ENCODE measurements at places on chromosomes 7 and 10. TPM values are rescaled to one million over a fixed set of nuclear protein-coding genes. Genes with fewer than 3 reads are reported as not detected.
A peak's percentile ranks its signal among the peaks of the same experiment; 100 is the strongest.

DNA sequence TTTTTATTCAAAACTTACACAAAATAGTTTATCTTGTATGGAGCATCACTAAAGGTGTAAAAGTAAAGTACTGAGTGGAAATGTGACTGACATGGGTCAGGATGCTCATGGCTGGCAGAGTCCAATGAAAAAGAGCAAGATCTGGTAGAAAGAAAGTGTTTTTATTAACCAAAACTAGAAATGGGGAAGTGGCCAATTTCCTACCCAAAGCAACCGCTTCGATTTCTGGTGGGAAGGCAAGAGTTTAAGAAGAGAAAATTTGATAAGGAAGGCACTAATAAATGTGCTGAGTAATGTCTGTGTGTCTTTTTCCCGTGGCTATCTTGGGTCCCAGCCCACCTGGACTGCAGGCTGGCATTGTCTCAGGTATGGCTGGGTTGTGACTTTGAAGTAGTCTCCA lies 277.7 kb downstream of the ANKRD7 start:
- no peaks in the 10 kb centered on the region for H3K27me3 ChIP-seq
- no peaks in the 10 kb centered on the region for H3K4me1 ChIP-seq
- H3K27ac ChIP-seq: no peak overlapping the region
- DNase-seq: no peak
- no peak overlapping the region for H3K4me3 ChIP-seq

- H3K36me3 ChIP-seq: no peaks in the 10 kb centered on the region
- H3K27ac ChIP-seq: no peak overlapping the region
- no peaks in the 10 kb centered on the region for H3K4me1 ChIP-seq
- no peak overlapping the region for H3K4me3 ChIP-seq
- DNase-seq: no peak
- no peaks in the 10 kb centered on the region for H3K27me3 ChIP-seq
Measured at GRCh38 chr7:153320005-153320404, 560.5 kb downstream of the ACTR3B start.

- H3K36me3 ChIP-seq: peaks cover 18% of the 10 kb centered on the region
- H3K4me3 ChIP-seq: peak overlapping the region; percentile 99
- no peak for DNase-seq
- no peaks in the 10 kb centered on the region for H3K27me3 ChIP-seq
- H3K27ac ChIP-seq: no peak overlapping the region
- H3K4me1 ChIP-seq: peaks cover 61% of the 10 kb centered on the region
Measured at GRCh38 chr7:50309721-50310120, 5.2 kb downstream of the IKZF1 start.

DNA sequence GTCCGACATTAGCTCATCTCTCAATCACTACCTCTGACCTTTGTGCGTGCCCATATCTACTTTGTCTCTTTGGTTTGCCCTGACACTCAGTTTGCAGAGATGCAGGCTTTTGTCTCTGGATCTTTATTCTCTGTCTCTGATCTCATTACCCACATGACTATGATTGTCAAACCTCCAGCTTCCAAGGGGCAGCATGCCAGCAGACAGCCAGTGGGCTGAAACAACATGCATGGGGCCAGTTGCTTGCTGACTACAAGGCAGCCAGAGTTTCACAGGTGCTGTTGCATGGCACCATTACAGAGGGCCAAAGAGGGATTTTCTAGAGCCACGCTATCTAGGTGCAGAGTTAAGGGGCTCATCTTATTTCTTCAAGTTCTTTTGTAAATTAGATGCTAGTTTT lies 146.2 kb downstream of the SPAG6 start:
- peaks cover 13% of the 10 kb centered on the region for H3K4me1 ChIP-seq
- H3K36me3 ChIP-seq: no peaks in the 10 kb centered on the region
- peaks cover 38% of the 10 kb centered on the region for H3K27me3 ChIP-seq
- no peak overlapping the region for H3K27ac ChIP-seq
- H3K4me3 ChIP-seq: no peak overlapping the region

- peaks cover 3% of the 10 kb centered on the region for H3K36me3 ChIP-seq
- peak overlapping the region; percentile 43 for H3K4me3 ChIP-seq
- peak overlapping the region; percentile 34 for H3K27ac ChIP-seq
- peaks cover 14% of the 10 kb centered on the region for H3K4me1 ChIP-seq
Measured at GRCh38 chr10:68348265-68348741, 15.6 kb upstream of the PBLD start.

DNA sequence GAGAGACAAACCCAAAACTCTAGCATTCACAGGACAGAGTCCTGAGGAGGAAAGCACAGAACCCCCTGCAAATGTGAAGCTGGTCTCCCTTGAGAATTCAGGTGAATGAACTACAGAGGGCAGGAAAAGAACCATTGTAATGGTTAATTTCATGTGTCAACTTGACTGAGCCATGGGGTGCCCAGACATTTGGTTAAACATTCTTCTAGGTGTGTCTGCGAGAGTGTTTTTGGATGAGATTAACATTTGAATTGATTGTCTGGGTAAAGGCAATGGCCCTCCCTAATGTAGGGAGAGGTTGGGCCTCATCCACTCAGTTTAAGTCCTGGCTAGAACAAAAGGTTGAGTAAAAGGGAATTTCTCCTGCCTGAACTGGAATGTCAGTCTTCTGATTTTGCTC lies 15.7 kb upstream of the CDK1 start:
- H3K36me3 ChIP-seq: peaks cover 3% of the 10 kb centered on the region
- H3K4me3 ChIP-seq: no peak overlapping the region
- peaks cover 2% of the 10 kb centered on the region for H3K4me1 ChIP-seq

GRCh38 chr7:2023877-2024566 lies 208.7 kb downstream of the MAD1L1 start:
- peaks cover 2% of the 10 kb centered on the region for H3K36me3 ChIP-seq
- no peak overlapping the region for H3K27ac ChIP-seq
- H3K27me3 ChIP-seq: no peaks in the 10 kb centered on the region
- peaks cover 13% of the 10 kb centered on the region for H3K4me1 ChIP-seq
- no peak for DNase-seq

GRCh38 chr7:119996634-119997033 lies 276.3 kb upstream of the KCND2 start:
- H3K4me3 ChIP-seq: no peak overlapping the region

DNA sequence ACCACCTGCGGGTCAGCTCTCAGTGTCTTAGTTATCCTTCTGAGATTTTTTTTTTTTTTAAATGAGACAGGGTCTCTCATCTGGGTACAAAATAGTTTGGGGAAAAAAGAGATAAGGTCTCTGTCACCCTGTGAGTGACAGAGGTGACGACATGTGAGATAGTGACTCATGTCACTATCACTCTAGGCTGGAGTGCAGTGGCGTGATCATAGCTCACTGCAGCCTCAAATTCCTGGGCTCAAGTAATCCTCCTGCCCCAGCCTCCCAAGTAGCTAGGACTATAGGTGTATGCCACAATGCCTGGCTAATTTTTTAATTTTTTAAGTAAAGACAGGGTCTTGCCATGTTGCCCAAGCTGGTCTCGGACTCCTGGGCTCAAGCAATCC lies 10.4 kb downstream of the BLVRA start:
- H3K4me1 ChIP-seq: peaks cover 31% of the 10 kb centered on the region
- no peak overlapping the region for H3K4me3 ChIP-seq
- no peak for DNase-seq
- H3K27ac ChIP-seq: no peak overlapping the region

DNA sequence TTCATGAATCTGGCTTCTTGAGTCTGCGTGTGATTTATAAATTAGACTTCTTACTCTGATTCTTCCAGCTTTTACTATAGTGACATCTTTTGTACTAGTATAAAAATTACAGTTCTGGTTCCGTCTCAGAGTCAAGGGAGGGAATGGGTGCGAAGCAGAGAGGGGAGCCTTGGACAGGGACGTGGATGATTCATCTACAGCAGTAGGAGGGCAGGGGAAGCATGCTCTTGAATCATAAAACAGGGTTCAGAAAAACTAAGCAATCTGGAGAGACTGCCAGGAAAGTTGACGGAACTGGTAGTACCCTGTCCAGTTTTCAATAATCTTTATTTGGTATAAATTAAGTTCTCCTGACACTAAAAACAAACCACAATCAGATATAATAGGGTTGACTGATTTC lies 58.1 kb downstream of the ITGA8 start:
- no peak for DNase-seq
- no peak overlapping the region for H3K4me3 ChIP-seq
- peaks cover 13% of the 10 kb centered on the region for H3K27me3 ChIP-seq
- no peaks in the 10 kb centered on the region for H3K4me1 ChIP-seq
- no peak overlapping the region for H3K27ac ChIP-seq

GRCh38 chr10:7876541-7877127 lies 58.3 kb downstream of the TAF3 start:
- peaks cover 6% of the 10 kb centered on the region for H3K4me1 ChIP-seq
- no peaks in the 10 kb centered on the region for H3K36me3 ChIP-seq
- no peak overlapping the region for H3K27ac ChIP-seq
- no peak overlapping the region for H3K4me3 ChIP-seq

- peak overlapping the region; percentile 83 for H3K27ac ChIP-seq
- H3K4me1 ChIP-seq: peaks cover 39% of the 10 kb centered on the region
- no peak for DNase-seq
- no peaks in the 10 kb centered on the region for H3K27me3 ChIP-seq
- H3K4me3 ChIP-seq: peak overlapping the region; percentile 69
Measured at GRCh38 chr10:72122221-72122620, 33.9 kb upstream of the SPOCK2 start.

DNA sequence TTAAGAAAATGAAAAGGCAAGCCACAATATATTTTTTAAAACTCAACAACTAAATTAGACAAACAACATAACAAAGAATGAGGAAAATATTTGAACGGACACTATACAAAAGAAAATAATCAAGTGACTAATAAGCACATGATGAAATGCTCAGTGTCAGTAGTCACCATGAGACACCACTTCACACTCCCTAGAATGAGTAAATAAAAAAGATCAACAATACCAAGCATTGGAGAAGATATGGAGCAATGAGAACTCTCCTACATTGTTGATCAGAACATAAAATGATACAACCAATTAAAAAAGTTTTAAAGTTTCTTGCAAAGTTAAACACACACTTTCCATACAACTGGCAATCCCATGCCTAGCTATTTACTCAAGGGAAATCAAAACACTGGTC lies 222.2 kb downstream of the C7orf25 start:
- no peaks in the 10 kb centered on the region for H3K4me1 ChIP-seq
- no peak for DNase-seq
- no peaks in the 10 kb centered on the region for H3K27me3 ChIP-seq
- no peak overlapping the region for H3K4me3 ChIP-seq

- peaks cover 10% of the 10 kb centered on the region for H3K27me3 ChIP-seq
- H3K4me1 ChIP-seq: no peaks in the 10 kb centered on the region
- H3K4me3 ChIP-seq: no peak overlapping the region
- no peaks in the 10 kb centered on the region for H3K36me3 ChIP-seq
- no peak for DNase-seq
- H3K27ac ChIP-seq: no peak overlapping the region
Measured at GRCh38 chr7:1298931-1299885, 66.5 kb downstream of the UNCX start.

DNA sequence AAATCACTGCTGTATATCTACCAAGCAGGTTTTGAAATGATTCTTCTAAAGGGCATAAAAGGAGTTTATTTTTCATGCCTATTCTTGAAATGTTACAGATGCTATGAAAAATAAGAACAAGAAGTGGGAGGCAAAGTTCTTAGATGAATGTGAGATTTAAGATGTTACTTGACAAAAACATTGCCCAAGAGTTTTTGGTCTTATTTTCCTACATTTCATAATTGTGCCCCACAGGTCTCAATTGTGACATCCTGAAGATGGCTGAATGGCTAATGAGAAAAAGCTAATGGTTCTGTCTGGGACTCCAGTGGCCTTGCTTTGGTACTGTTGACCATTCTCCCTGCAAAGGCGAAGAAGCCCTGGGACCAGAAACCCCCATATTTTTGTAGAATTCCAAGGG lies 43.0 kb upstream of the IFRD1 start:
- H3K27me3 ChIP-seq: peaks cover 26% of the 10 kb centered on the region
- no peak overlapping the region for H3K27ac ChIP-seq
- no peak overlapping the region for H3K4me3 ChIP-seq
- H3K36me3 ChIP-seq: peaks cover 2% of the 10 kb centered on the region
- no peaks in the 10 kb centered on the region for H3K4me1 ChIP-seq

GRCh38 chr10:10327934-10328333 lies 689.7 kb upstream of the CELF2 start:
- peaks cover under 1% of the 10 kb centered on the region for H3K36me3 ChIP-seq
- no peaks in the 10 kb centered on the region for H3K4me1 ChIP-seq
- DNase-seq: no peak
- no peak overlapping the region for H3K27ac ChIP-seq

GRCh38 chr10:72319416-72320254 lies 35.1 kb downstream of the DNAJB12 start:
- H3K27ac ChIP-seq: peak overlapping the region; percentile 98
- DNase-seq: peak; percentile 81
- no peaks in the 10 kb centered on the region for H3K36me3 ChIP-seq
- H3K4me1 ChIP-seq: peaks cover 56% of the 10 kb centered on the region
- no peaks in the 10 kb centered on the region for H3K27me3 ChIP-seq

DNA sequence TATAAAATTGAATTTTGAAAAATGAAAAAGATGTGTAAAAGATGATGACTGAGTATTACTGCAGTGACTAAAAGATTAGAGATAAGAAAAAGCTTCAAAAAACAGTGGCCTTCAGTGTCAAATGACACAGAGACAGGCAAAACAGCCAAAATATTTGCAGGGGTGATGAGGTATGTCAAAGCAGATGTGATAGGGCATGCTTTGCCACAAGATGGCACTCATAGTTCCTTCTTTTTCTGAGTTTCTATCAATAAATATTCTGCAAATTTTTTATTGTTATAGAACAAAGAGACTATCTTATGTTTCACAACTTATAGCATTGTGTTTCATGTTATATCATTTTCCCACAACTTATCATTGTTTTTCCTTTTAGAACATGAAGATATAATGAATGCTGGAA lies 344.1 kb upstream of the HPS1 start:
- H3K4me1 ChIP-seq: no peaks in the 10 kb centered on the region
- no peak for DNase-seq
- no peaks in the 10 kb centered on the region for H3K36me3 ChIP-seq
- no peaks in the 10 kb centered on the region for H3K27me3 ChIP-seq
- no peak overlapping the region for H3K4me3 ChIP-seq

- DNase-seq: no peak
- H3K36me3 ChIP-seq: no peaks in the 10 kb centered on the region
- no peaks in the 10 kb centered on the region for H3K27me3 ChIP-seq
- no peak overlapping the region for H3K27ac ChIP-seq
Measured at GRCh38 chr7:81430150-81430549, 339.7 kb downstream of the HGF start.

The EPO gene
- not detected for total RNA-seq

The IGF2BP3 gene
- total RNA-seq: 1.4 TPM

The CAMK2B gene
- not detected for total RNA-seq

The TAC1 gene
- not detected for total RNA-seq

The TEX47 gene
- total RNA-seq: not detected

The TAF3 gene
- total RNA-seq: 17.0 TPM

The TMEM184A gene
- total RNA-seq: not detected

The GCK gene
- total RNA-seq: 0.45 TPM

The HOXA7 gene
- not detected for total RNA-seq

The NKX1-2 gene
- total RNA-seq: not detected

The C10orf53 gene
- not detected for total RNA-seq

The PDK4 gene
- 0.20 TPM for total RNA-seq

Data from T-helper 17 cell (primary cell).